Stimulated activated CD4-positive, alpha-beta T cell treated with anti-CD3 and anti-CD28 coated beads, Interleukin-2, amount 100 ng/mL, for 4 hours (primary cell): ENCODE measurements at places on chromosomes 5 and 9.

- DNase-seq: no peak
Measured at GRCh38 chr5:32866138-32866537, 155.0 kb downstream of the NPR3 start.

DNA sequence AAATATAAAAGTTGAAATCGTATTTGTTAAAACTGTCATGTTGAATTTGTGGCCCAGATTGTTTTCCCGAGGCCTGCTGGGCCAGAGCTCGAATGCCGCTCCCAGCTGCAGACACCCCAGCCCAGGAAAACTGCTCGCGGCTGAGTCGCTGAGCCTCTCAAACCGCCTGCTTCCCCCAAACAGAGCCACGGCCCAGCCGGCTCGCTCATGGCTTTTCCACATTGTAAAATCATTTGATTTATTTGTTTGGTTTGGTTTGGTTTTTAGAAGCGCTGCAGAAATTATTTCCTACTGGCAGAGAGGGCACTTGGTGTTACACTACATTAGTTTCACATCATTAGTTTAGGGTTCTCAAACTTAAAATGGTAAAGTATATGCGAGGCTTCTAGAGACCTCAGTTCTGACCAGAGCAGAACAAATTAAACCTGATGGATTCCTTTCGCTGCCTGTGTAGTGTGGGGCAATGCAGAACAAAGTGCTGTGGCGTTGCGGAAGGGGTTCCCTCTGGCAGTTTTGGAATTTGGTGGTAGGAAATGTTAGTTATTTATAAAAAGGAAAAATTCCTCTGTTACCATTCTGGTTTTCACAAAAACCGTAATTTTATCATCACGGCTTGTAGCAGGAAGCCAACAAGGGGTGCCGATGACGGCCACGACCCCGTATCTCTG lies 156.5 kb upstream of the PITX1 start:
- DNase-seq: no peak

- no peak for DNase-seq
Measured at GRCh38 chr9:1238407-1238806, 188.2 kb downstream of the DMRT2 start.

GRCh38 chr9:16680541-16680940 lies 189.9 kb downstream of the BNC2 start:
- no peak for DNase-seq

DNA sequence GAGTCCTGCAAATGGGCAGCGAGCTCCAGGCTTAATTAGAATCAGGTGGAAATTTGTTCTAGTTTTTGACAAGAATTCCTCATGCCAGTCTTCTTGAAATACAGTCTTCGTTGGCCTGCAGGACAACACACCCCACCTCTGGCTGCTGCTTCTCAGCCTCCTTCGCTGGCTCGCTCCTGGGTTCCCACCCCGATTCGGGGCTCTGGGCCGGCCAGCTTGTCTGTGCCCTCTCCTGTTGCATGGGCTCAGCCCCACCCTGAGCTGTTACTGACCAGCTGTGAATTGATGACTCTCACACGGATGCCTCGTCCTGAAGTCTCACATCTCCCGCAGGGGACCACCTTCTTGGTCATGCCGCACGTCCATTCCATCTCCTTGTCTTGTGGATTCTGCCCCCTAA lies 21.0 kb downstream of the PSD2 start:
- DNase-seq: no peak

- DNase-seq: no peak
Measured at GRCh38 chr5:56988490-56988889, 36.6 kb upstream of the MIER3 start.

- no peak for DNase-seq
Measured at GRCh38 chr5:73229271-73229670, 56.3 kb downstream of the TMEM174 start.

DNA sequence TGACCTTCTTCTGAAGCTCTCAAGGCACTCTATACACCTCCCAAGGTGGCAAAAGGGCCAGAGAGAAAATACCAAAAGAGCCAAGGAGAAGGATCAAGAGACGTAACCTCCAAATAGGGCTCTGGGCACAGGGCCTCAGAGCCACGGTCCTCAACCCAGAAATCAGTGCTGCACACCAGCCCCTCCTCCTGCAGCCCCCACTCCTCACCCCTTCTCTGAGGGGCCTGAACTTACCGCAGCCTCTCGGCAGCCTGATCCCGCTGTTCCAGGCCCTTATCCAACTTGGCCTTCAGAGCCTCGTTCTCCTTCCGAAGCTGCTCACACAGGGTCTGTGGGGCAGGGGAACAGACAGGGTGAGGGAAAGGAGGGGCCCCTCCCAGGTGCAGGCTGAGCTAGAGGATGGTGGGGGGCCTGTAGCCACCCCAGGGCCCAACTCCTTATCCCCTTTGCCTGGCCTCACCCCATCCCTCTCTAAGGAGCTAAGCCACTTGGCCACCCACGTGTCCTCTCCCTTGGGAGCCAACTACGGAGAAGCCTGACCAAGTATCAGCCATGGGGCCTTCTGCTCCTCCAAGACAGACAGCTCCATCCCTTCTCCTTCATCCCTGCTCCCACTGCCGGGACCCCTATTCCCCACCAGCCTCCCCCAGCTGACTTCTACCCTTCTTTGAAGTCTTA lies 28.8 kb downstream of the TNIP1 start:
- no peak for DNase-seq

GRCh38 chr9:80957801-80958200 lies 731.5 kb downstream of the TLE1 start:
- no peak for DNase-seq

DNA sequence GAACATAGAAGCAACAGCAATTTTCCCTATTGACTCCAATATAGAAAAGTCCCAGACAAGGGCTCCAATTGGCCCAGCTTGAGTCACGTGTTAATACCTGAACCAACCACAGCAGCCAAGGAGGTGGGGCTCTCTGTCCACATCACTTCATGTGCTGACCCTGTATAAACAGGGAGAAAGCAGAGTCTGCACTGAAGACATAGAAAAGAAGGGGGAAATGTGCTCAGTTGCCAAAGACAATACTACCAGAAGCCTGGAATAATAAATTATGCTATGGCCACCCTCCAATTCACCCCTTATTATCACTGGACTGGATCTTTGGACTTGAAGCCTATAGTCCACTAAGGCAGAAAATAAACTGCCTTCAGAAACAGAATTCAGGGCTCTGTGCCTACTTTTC lies 275.4 kb downstream of the EPB41L4A start:
- no peak for DNase-seq

- DNase-seq: no peak
Measured at GRCh38 chr5:84191281-84191680, 193.4 kb downstream of the EDIL3 start.

DNA sequence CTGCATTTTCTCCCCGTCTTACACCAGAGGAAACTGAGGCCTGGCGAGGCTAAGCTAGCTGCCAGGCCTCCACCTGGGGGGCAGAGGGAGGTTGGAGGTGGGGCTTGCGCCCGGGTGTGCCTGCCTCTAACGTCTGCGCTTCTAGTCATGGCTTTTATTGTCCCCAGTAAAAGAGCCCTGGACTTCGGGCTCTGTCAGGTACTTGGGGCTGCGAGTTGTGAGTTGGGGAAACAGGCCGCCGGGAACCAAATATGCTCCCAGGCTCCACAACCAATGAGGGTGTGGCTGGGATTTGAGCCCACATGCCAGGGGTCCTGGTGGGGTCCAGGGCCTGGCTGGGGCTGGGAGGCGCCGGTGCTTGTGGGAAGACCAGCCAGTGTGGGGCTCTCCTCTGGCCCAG lies 57.4 kb upstream of the NOTCH1 start:
- DNase-seq: no peak

GRCh38 chr5:157168286-157168685 lies 2.2 kb upstream of the GARIN3 start:
- no peak for DNase-seq

GRCh38 chr9:5629312-5630080 lies 589 bp downstream of the RIC1 start:
- peak; percentile 19 for DNase-seq

DNA sequence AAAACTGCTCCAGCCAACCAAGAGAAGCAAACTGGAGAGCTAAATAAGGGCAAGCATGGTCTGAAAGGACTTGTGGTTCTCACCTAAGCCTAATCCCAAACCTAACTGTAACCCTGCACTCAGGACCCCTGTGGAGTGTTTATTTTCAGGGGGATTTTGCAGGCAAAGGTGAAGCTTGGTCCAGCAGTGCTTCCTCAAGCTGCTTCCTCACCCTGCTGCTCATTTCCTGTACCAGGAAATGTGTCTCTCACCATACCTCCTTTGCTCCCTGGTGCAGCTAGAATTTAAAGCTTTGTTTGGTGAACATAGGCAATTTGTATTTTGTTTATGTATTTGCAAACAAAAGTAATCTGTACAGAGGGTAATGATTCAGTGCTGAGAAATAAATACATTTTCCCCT lies 50.2 kb downstream of the CARTPT start:
- DNase-seq: no peak
